ENCODE measurements at places on chromosomes 7 and 10.

DNA sequence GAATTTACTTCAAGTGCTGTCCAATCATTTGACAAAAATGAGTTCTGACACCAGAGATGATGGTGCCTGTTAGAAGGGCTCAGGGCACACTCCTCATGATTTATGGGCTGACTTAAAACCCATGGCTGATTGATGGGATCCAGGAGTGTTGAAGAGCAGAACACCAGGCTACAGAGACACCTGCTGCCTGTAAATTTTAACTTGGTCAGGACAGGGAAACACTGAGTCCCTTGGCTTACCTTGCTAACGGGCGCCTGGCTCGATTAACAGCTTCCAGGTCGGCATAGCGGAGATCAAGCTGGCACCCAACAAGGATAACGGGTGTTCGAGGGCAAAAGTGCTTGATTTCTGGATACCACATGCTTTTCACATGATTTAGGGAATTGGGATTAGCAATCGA lies 51.4 kb downstream of the RHOBTB1 start:
- DNase-seq, result no peak

- no peak for DNase-seq
Measured at GRCh38 chr10:103781329-103782061, 73.9 kb downstream of the SH3PXD2A start.

GRCh38 chr10:117684046-117684610 lies 141.6 kb downstream of the EMX2 start:
- DNase-seq, result no peak

DNA sequence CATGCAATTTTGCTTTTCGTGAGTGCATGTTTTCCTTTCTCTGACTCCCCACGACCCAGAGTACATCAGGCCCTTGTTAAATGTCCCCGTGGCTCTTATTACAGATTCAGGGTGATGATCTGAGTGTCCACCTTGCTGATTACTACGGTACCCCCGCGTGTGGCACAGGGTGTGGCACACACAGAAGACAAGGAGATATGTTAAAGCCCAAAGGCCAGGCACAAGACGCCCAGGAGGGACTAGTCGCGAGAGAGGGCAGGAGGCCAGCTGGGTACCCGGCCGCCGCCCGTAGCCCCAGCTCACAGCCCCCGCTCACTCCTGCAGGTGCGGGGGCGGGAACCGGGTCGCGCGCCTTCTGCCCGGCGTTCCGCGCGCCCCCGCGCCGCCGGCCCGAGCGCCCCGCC lies 281 bp upstream of the EXOC6 start:
- no peak for DNase-seq

DNA sequence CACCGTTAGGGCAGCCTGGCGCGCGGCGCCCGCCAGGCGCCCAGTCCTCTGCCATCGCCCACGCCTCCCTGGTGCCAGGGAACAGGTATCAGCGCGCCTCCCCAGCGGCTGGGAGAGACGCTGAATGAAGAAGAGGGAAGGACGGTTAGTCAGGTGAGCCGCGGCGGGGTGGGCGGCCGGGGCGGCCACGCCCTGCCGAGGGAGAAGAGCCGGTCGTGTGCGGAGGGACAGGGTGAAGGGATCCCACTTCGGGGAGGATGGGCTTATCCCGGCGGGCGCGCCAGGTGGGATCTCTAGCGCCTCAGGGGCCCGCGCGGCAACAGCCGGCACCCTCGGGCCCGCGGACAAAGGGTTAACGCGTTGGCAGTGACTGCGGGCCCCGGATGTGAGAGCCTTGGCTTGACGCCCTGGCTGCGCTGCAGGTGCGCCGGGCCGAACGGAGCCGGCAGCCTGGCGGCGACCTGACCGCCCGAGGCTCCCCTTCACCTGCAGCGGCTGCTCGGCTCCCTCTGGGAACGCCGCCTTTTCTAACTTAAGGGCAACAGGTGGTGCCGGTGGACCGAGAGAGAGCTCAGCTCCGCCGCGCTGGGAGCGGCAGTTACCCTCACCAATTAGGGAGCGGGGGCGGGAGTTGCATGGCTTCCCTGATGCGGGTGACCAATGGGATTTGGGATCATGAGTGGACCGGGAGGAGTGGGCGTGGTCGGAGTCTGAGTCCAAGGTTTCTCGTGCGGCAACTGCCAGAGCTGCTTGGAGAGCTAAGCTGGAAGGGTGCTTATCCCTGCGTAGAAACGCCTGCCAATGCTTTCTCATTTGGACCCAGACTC lies at the start of gene ARL4A:
TSS of gene ARL4A (plus strand) at position 743 of the 827 bp plus-strand sequence. CDS start 622 bp downstream, outside the sequence.
- peak; percentile 97 for DNase-seq

DNA sequence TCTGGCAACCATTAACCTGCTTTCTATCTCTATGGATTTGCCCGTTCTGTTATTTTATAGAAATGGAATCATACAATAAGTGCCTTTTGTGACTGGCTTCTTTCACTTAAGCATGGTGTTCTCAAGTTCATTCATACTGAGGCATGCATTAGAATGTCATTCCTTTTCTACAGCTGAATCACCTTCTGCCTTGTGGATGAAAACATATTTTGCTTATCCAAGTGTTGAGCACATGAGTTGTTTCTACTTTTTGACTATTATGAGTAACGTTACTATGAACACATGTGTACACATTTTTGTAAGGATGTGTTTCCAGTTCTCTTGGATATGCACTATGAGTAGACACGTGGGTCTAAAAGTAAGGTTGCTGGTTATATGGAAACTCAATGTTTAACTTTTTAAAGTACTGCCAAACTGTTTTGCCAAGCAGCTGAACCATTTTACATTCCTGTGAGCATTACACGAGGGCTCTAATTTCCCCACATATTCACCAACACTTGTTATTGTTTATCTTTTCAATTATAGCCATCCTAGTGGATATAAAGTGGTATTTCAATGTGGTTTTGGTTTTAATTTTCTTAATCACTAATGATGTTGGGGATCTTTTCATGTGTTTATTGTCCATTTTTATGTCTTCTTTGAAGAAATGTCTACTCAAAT lies 241.3 kb downstream of the FANK1 start:
- DNase-seq, result no peak

DNA sequence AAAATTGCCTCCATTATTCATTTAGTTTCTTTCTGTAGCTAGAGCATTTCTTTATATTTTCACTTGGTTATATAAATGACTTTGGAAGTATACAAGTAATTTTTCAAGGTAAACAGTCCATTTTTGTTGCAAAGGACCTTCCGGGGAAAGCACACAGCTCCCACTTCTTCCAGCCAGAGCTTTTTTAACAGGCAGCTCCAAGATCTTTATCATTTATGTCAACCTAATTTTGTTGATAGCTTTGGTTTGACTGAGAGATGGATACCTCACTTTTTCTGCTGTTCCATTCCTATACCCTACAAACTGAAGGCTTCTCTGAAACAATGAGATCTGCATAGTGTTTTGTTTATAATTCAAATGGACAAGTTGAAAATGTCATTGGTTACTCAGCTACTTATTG lies 49.3 kb upstream of the RAB11FIP2 start:
- DNase-seq, result no peak

DNA sequence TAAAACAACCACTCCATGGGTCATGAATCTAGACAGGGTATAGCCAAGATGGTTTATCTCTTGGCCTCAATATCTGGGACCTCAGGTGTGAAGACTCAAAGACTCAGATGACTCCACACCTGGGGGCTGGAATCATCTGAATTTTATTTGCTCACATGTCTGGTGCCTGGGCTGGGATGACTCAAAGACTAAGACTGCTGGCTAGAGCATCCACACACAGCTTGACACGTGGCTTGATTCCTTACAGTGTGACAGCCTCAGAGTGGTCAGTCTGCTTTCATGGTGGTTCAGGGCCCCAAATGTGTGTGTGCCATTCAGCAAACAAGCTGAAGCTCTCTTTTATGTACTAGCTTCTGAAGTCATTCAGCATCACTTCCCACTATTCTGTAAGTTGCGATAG lies 333.7 kb downstream of the RNLS start:
- DNase-seq, result no peak

DNA sequence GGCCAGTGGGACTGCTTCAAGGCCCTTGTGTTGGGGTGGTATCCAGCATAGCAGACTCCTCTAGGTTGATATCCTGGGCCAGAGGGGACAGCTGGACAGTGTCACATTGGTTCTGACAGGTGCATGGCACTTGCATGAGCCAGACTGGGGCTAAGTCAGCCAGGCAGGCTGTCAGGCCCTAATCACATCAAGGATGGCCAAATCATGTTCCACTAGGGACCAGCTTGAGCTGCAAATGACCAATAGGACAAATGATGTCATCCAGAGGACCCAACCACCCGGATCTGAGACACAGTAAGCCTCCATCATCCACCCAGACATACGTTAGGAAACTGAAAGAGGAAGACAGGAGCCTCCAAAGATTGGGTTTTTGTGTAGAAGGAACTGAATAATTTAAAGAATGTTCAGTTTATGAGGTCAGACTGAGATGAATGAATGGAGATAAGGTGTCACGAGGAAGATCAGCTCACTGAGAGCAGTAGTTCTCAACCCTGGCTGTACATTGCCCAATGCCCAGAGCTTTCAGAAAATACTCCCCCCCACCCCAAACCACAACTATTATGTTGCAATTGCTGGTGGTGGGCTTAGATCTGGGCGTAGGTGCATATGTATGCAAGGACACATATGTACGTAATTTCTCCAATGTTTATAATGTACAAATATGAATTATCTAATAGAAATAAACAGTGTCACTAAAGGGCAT lies 75.2 kb upstream of the INHBA start:
- no peak for DNase-seq

DNA sequence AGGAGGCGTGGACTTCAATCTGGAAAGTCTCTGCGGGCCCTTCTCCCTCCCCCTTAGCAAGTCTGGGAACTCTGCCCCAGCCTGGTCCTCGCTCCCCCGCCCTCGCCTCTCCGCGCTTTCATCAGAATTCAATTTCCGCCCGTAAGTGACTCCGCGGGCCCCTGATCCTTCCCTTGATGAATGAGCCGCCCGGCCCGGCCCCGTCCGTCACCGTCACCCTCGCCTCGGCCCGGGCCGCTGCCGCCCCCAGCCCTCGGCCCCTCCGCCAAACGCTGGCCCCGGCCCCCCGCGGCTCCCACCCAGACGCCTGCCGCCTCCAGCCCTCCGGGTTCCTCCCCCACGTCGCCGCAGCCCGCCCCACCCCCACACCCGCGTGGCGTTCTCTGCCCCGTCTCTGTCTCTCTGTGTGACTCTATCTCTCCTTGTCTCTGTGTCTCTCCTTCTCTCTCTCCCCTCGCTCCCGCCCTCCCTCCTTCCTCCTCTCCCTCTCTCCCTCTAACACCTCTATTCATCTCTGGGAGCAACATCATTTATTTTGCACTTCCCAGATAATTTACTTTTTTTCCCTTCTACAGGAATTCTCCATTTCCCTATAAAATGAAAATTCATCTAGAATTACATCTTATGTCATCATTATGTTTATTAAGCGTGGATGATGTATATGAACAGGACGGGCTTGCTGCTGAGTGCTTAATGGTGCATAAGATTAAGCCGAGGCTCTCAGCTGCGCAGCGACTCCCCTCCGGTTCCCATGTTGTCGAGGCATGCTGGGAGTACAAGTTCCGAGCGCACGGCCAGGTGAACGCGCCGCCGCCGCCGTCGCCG lies 91.2 kb upstream of the PAX2 start:
- DNase-seq, result no peak

- DNase-seq, result no peak
Measured at GRCh38 chr7:112225006-112225405, 18.5 kb downstream of the ZNF277 start.

- no peak for DNase-seq
Measured at GRCh38 chr7:20238754-20239324, 21.7 kb upstream of the MACC1 start.

DNA sequence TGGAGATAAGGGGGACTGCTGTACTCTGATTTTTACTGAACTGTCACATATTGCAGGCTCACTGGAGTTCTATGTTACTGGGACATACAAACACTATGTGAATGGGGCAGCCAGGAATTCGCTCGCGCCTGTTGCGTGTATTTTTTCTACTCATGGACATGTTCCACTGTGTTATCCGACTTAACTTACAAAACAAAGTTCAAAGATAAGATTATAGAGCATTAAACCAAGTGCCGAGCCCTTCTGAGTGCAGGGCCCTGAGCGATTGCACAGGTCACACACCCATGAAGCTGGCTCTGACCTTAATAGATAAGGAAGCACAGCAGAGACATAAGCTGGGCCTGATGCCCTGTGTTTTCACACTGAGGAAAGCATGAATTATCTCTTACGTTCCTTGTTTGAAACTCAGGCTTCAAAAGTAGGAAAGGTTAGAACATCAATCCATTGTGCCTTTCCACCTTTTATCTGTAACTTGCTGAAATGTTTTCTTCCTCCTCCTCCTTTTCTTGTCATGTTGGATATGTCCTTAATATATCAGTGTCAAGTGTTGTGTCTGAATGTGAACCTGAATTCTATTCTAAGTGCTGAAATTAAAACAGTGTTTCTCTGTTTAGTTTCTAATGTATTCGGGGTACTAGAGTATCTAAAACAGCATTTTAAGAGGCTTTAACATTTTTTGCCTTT lies 273.8 kb downstream of the AUTS2 start:
- no peak for DNase-seq

GRCh38 chr7:147415991-147416390 lies 1174.6 kb upstream of the C7orf33 start:
- DNase-seq, result no peak
